RPMI8226 (cell line): ENCODE measurements at places on chromosomes 16 and 17.

GRCh38 chr17:28612936-28613872, 781 bp downstream of the RSKR start:
- peak; percentile 45 for DNase-seq

- DNase-seq, result no peak
These were observed 64.7 kb downstream of the HELZ start for GRCh38 chr17:67180275-67180674.

DNA sequence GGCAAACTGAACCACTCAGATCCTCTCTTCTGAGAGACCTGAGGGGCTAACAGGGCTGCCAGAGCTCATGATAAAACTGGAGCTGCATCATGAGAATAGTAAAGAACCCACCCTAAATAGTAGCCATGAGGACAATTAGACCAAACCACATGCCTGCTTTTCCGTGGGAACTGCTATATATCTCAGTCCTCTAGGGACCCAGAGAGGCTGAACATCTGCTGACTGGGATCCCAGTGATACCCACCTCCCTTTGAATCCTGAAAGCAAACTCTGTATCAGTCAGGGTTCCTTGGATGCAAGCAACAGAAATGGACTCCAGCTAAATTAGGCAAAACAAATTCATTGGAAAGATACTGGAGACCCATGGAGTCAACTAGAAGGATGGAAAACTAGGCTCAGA, 6.5 kb downstream of the MT1X start:
- DNase-seq, result no peak

DNA sequence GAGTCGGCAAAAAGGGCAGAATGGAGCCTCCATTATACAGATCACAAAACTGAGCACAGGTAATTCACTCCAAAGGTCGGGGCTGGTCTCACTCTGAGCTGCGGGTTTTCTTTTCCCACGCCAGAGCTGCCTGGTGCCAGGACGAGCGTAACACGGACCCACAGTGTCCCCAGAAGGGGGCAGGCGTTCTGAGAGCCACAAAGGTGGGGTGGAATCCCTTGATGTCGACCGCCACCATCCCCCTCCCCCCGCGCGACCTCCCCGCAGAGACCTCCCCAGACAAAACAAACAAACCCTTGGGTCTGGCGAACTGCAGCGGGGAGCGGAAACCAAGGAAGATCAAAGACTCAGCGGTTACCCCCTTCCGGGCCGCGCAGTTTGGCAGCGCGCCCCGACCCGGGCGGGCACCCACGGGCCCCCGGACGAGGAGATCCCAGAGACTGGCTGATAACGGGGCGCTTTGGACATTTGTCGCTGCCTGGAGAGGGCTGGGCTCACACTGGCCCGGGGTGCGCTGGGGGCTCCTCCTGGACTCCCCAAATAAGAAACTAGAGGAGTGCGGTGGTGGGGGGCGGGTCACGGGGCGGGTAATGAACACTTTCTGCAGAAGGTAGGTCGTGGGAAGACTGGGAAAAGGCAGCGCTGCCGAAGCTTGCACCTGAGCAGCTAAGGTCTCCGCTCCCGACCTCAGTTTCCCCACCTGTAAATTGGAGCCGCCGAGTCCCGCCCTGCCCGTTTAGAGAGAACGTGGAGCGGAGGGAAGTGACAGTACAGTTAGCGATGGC, 664 bp upstream of the NKD1 start:
- peak; percentile 50 for DNase-seq

DNA sequence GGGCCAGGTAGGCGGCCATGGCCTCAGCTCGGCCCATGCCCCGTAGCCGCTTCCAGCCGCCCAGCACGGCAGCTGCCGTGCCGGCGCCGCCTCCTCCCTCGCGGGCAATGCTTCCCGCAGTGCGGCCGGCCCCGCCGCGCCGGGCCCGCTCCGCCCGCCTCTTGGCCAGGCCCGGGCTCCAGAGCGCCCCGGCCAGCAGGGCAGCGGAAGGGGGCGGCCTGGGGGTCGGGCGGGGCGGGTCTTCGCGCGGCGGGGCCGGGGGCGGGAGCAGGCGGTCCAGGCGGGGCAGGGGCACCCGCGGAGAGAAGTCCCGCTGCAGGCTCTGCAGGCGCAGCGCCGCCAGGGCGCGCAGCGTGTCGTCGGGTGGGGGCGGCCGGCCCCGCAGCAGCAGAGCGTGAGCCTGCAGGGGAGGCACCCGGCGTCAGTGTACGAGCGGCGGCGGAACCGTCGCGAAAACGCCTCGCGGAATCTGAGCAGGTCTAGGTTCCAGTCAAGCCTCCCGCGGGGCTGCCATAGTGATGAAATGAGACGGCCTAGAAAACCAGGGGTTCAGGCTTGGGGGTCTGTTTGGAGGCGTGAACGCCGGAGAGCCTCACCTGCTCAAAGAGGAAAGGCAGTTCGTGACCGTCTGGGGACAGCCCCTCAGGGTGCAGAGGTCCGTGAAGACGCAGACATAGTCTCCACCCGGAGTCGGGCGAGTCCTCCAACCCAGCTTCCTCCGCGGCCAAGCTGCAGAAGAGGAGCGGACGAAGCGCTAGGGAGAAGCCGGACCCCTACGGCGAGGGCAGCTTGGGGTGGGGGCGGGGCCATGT, 6.6 kb downstream of the PLEKHH3 start:
- no peak for DNase-seq

DNA sequence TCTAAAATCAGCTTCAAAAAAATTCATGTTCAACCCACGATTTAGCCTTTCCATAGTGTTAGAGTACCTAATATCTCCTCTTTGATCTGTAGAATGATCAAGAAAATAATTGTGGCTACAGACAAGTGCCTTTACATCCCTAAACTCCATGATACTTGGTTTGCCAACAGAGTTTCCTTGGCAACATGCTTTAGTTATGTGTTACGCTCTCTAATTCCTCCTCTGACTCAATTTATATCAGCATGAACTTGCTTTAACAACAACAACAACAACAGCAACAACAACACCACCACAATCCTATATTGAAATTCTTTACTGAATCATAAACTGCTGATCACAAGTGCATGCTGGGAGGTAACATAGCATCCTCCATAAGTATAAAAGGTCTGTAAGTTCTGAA, 757.8 kb downstream of the CDH11 start:
- DNase-seq, result no peak

- DNase-seq, result no peak
These were observed 196.3 kb downstream of the AXIN2 start for GRCh38 chr17:65365169-65365568.

GRCh38 chr16:23420011-23420410, 33.0 kb downstream of the COG7 start:
- no peak for DNase-seq

DNA sequence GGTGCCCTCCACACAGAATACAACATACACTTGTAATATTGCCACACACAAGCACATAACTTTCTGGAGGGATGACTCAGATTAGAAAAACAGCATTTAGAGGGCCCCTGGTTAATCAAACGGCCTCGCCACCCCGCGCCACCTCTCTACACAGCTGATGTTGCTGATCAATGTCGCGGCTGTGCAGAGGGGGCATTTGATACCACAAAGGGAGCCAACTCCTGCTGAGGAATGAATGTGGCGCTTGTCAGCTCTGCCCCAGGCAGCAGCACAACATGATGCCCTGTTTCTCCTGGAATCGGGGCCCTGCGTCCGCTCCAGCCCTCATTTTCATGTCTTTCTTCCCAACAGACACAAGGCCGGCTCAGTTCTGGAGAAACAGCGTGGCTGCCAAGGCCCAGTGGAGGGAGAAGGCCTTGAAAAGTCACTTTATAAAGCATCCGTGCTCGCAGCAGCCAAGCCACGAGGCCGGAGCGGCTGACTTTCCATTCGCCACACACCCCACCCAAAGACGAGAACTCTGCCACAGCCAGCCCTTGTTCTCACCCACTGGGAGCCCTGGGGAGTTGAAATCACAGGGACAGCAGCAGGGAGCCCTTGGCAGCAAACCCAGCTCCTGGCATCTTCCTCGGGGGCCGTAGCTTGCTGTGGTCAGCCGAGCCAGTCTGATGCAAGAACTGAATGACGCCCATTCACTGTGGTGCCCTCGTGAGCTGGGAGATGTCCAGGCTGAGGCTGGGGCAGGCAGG, 65.6 kb downstream of the XYLT1 start:
- DNase-seq, result no peak

GRCh38 chr17:29571883-29572681, 3.6 kb downstream of the TP53I13 start:
- DNase-seq, result no peak

- no peak for DNase-seq
These were observed 27.9 kb downstream of the VAT1L start for GRCh38 chr16:77816293-77816692.

GRCh38 chr17:4004517-4005295, 40.5 kb upstream of the ATP2A3 start:
- DNase-seq, result no peak

GRCh38 chr16:12120217-12120981, 143.9 kb downstream of the SNX29 start:
- DNase-seq, result no peak

DNA sequence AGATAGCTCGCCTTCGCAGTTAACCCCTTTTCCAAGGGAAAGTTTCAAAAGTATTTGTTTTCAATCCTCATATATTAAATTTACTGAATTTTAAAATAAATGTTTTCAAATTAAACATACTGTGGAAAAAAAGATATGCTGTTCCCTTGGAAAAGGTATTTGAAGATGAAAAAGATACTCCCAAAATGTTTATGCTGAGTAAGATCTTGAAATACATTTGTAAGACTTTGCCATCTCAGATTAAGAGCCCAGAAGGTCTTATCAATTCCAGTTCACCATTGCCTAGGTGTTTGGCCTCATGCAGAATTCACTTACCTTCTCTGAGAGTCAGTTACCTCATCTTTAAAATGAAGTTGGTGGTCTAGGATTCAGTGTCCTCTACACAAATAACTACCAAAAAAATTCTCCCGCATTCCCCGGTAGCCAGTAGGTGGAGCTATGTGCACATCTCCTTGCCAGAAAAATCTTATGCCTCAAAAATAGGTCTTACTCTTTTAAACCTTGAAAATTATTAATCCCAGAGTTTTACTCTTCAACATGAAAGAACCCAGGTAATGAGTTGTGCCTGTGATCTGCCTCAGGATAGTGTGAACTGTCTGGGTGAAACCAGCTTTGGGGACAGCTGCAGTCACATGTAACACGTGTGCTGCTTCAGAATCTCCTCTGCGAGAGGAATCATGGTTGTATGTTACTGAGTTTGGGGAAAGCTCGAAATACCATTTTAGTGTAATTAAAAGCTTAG, 178.3 kb downstream of the MRTFB start:
- peak; percentile 60 for DNase-seq

DNA sequence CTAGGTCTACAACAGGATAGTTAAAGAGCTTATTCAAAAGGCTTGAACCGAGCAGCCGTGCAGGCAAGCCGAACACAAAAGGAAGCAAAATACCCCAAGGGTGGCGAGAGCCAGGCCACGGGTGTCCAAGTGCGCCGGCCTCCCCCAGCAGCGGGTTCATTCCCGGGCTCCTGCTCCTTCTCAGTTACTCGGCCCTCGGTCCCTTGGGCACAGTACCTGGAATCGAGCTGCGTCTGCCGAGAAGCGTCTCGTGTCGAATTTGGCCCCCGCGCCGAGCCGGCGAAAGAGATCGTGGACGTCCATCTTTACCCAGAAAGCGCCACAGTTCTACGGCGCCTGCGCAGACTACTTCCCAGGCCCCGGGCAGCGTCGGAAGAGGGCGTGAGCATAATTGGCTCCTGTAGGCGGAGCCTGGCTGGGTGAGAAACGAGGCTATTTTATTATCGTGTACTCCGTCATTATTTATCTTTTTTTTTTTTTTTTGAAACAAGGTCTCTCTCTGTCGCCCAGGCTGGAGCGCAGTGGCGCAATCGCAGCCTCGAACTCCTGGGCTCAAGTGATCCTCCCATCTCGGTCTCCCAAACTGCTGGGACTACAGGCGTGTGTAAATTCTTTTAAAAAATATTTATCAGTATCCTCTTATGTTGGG, at the start of gene DDX52:
DDX52 (minus strand) TSS at position 329 of the 649 bp plus-strand sequence; CDS start at position 303, 26 bp downstream.
- DNase-seq, result peak; percentile 93

GRCh38 chr16:1942047-1942809, 771 bp downstream of the MSRB1 start:
- DNase-seq, result peak; percentile 81

- no peak for DNase-seq
These were observed 555.0 kb upstream of the GOT2 start for GRCh38 chr16:59289151-59289550.

DNA sequence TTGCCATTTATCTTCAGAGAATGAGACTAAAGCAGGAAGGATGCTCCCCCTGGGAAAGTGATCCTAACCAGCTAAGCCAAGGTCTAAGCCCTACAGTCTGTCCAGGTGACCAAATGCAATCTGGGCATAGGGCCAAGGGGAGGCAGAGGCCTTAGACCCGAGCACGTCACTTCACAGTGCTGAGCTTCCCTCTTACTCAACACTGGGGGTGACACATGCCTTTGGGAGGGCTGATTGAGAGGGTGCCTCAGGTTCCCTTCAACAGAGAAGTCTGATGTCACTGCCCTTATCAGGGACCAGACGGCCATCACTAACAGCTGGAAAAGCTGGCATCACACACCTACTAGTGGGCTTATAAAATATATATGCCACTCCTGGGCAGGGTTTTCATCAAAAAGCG, 4.0 kb downstream of the CIAO2B start:
- DNase-seq, result peak; percentile 66

DNA sequence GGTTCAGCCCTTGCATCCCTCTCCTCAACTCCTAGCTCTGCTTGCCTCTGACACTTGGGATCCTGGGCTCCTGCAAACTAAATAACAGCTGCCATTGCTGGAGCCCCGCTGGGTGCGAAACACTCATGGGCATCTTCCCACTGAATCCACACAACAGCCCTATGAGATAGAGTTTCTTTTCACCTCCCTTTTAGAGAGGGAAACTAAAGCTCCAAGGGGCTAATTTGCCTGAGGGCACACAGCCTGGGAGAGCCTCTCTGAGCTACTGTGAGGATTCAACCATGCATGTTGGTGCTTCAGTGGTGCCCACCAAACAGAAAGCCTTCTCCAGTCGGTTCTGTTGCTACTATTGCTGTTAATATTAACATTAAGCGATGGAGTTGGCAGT, 4.0 kb downstream of the ACBD4 start:
- DNase-seq, result no peak

- DNase-seq, result peak; percentile 15
These were observed 4.7 kb downstream of the C1QTNF1 start for GRCh38 chr17:79028496-79029326.

- DNase-seq, result peak; percentile 24
These were observed 40.4 kb upstream of the NDRG4 start for GRCh38 chr16:58459344-58460218.

GRCh38 chr17:80529904-80530292, 14.7 kb upstream of the RPTOR start:
- DNase-seq, result no peak

DNA sequence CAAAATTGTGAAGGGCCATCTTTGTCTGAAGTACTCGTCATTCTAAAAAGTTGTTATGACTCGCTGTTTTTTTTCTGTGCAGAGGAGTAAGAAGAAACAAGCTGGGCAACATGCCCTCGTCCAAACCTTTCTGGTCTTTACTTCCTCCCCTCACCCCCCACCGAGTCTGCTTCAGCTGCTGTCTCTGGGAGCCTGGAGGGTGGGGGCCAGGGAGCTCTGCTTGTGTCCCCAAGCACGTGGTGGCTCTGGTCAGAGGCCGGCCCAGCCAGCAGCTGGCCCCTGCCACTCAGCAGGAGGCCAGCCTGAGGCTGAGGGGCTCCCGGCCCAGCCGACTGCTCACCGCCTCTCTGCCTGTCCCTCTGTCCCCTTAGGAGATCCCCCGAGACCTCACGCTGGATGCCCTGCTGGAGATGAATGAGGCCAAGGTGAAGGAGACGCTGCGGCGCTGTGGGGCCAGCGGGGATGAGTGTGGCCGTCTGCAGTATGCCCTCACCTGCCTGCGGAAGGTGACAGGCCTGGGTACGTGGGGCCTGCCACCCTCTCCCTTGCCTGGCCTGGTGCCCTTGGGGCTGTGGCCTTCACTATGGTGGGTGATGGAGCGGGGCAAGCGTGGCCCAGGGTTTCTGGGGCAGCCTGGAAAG, 53.7 kb upstream of the LGALS9 start:
- DNase-seq, result no peak
